Right forelimb (tissue), 1 donor: ENCODE measurements at places on chromosomes 6 and 20.
A peak's percentile ranks its signal among the peaks of the same experiment; 100 is the strongest.

- DNase-seq = no peak
These were observed 318.9 kb downstream of the TAF4 start for GRCh38 chr20:61746781-61747180.

GRCh38 chr20:17685168-17685567 lies 3.1 kb upstream of the RRBP1 start:
- no peak for DNase-seq

GRCh38 chr6:136160250-136160649 lies 89.9 kb downstream of the MTFR2 start:
- DNase-seq = no peak

DNA sequence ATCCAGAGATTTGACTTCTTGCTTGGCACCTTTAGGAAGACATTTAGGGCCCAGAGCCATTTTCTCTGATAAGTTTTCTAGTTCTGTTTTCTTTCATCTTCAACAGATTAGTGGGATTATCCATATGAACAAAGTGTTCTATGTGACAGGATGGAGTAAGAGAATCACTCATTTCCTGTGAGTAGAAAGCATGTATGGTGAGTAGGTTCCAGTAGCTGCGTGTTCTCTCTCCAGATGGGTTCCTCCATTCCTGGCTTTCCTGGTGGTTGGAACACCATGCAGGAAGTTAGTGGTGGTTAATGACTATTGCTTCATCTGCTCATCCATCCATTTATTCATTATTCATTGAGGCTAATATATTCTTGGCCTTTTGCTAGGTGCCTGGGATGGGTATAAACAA lies 54.0 kb downstream of the EFCAB8 start:
- DNase-seq = no peak

DNA sequence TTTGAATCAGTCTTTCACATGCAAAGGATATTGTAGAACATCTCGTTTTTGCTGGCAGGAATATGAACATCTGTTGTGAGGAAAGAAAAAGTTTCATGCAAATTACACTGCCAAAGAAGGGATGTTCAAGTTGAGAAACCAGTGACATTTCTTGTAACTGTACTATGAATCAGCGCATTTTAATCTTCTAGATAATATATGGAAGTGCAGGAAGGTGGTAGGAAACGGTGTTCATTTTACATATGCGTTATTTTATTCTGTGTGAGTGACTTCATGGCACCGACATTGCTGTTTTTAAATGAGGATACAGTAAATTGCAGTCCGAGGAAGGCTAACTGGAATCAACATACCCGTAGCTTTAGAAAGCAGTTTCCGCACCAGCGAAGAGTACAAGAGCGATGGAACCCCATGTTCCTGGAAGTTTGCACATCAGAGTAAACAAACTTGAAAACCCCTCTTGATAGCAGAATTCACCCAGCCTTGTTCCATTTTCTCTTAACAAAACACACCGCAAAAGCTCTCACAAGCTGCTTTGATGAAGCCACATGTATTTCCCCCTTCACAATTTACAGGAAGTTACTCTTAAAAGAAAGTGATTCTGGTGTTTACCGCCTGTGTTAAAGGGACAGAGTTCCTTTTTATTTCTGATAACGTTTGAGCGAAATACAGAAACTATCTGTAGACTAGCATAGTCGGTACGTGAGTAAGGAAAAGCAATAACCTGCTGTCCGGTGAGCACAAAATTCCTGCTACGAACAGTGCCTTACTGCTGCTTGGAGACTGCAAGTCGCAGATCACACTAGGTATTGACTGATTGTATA lies 11.5 kb downstream of the PRDM1 start:
- no peak for DNase-seq

DNA sequence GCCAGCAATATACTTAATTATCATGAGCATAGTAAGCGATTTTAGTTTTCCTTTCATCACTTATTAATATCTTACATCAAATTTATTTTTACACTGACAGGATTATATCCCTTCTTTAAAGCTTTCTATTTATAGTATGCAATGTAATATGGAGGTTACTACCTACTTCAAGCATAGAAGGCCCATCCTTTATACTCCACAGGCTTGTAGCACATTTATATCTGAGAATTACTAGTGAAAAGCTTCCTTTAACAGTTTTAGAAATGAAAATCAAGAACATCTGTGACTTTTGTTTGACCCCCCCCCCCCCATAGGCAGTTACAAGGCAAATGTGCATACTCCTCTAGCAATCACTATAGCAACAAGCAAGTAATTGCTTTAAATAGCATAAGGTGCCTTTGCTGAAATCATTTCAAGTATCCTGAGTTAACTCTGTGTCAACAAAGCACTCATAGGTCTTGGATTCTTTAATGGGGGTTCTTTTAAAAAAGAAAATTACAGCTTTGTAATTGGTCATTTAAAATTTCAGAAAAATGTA lies 917.7 kb downstream of the PHF3 start:
- DNase-seq = no peak

DNA sequence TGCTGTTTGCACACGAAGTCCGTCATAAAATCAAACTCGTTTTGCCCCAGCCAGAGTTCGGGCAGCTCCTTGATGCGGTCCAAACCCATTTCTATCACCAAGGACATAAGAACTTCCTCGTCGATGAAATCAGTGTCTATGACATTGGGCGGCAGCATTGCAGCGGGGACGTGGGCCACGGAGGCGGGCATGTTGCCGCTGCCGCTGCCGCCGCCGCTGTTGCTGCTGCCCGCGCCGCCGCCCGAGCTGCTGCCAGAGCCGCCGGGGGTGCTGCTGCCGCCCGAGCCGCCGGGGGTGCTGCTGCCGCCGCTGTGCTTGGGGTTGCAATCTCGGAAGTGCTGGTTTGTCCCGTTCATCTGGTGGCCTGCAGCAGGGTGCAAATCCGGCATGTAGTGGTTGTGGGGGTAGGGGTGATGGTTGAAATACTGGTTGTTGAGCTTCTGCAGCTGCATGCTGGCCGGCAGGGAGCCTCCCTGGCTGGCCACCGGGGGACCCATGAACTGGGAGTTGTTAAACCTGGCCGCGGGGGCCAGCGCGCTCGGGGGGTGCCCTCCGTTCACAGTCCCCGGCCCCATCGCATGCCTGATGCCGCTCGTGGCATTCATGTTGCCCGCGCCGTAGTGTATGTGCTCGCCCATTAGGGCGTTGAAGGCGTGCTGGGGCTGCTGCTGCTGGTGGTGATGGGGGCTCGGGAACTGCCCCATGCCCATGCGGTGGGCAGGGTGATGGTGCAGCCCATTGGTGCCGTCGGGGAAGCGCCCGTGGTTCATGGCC lies 1.1 kb downstream of the CITED2 start:
- DNase-seq = peak; percentile 83

DNA sequence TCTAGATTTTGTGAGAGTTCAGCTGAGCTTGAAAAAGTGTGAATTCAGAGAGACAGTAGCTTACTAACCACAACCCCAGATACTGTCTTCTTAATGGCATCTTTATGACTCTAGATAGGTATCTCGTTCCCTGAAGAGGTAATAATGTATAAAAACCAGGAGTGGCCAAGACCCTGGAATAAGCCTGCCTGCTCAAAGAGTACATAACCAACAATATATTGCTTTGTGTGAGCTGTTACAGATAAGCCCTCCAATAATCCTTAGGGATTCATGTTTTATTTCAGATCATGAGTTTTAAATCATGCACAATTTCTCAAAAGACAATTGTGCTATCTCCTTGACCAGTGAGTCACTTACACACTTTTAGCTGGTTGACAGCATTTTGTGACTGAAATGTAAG lies 327.8 kb upstream of the ADGRB3 start:
- no peak for DNase-seq

GRCh38 chr6:72683797-72684196 lies 61.9 kb downstream of the KCNQ5 start:
- no peak for DNase-seq
